ENCODE measurements at places on chromosomes 11 and 22.

- DNase-seq = no peak
Observed at GRCh38 chr11:74015919-74016684, 7.2 kb upstream of the UCP3 start.

DNA sequence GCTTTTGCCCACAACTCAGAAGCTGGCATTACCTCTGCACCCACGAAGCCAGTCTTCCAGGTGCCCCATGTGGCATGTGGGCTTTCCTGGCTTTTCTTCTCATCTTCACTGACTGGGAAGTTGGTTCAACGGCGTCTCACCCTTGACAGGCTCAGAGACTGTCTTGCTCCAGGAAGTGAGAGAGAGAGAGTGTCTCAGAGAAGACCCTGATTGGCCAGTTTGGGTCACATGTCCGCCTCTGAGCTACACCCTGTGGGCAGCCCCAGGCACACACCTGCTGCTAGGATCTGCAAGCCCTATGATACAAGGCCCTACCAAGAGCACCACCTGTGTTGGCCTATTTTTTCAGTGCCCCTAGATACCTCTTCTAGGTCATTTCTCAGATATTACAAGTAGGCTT, 39.0 kb downstream of the RTL6 start:
- DNase-seq = no peak

DNA sequence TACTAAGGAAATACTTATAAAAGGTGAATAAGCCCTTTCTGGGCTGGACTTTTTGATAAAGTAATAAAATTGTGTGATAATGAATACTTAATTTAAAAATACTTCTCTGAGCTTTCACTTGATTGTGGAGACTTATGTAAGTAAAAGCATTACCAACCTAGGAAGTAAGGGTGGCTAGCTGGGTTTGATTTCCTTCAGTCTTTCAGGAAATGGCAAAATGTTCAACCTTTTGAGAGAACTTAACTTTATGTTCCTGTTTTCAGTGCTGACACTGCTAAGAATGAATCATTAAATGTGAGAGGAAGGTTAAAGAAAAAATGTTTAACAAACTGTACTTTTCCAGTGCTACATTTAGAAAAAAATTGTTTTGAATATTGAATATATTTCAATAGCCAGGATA, 900.3 kb downstream of the METTL15 start:
- no peak for DNase-seq

DNA sequence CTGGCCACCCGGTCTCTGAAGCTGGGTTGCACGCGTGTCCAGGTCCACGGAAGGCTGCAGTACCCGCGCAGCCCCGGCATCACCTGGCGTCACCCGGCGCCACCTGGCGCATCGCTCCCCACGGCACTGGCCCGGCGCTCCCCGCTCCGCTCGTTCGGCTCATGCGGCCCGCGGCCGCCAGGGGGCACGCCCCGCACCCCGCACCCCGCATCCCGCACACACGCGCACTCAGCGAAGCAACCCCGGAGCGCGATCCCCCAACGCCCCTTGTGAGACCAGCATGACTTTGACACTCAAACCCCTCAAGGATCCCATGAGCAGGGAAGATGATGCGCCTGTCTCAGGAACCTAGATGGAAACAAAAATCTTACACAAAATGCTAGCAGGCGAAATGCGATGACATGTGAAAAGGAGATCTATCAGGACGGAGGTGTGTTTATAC, 11.9 kb downstream of the B3GNT6 start:
- no peak for DNase-seq

DNA sequence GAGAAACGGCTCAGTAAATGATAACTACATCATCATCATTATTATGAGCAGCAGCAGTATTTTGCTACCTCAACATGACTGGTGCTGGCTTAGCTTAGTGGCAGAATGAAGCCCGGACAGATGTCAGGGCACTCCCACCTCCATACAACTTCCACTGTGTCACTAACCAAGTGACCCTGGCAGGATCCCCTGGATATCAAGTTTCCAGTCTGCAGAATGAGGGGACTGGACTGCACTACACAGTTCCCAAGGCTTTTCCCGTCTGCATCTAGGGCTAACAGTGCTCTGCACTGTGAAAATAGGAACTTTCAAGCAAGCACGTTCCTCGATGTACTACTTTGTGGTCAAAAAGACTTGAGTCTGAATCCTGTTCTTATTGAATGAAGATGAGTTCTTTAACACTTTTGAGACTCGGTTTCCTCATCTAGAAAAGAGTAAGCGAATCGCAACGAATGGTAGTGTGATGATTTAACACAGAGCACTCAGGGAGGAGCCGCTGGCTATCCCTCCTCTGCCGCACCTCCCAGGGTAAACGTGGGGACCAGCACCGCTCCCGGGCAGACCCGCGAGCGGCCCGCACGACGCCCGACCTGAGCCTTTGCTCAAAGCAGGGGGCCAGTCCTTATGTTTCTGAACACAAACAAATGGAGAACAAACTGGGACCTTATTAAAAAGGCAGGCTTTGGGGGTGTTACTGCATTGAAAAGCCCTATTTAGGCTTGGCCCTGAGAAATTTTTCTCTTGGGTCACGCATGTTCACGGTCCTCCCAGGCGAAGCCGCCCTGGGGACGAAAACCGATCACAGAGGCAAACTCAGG, 910 bp downstream of the CLTCL1 start:
- DNase-seq = no peak

- no peak for DNase-seq
Observed at GRCh38 chr11:119025978-119026766, 4.5 kb downstream of the SLC37A4 start.

- DNase-seq = no peak
Observed at GRCh38 chr22:30287648-30288418, 1.5 kb downstream of the CASTOR1 start.

DNA sequence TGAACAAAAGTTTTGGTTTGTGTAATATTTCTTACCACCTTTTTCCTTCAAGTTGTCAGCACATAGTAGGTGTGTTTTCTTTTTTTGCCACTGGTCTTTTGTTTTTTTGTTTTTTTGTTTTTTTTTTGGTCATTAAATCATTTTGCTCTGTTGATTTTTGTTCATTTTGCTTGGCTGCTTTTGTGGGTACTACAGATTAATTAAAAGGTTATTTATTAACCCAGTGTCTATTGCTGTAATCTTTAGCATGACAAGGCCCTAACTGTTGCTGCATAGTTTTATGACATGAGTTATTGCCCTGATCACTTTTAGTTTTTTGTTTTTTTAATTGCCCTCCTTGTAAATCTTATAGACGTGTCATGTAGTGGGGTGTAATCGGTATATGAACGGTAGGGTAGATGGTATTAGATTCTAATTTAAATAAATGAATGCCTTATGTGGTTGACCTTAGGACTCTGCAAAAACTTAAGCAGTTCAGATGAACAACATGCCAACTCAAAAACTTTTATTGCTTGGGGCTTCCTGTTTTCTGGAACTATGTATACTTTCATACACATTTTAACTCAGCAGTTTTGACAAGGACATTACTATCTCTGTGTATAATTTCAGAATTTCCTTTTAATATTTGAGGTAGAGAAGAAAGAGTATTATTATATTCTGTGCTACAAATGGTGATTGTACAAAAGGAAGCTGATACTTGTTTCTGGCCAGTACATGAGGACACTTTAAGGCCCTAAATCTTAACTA, 7.9 kb downstream of the EWSR1 start:
- no peak for DNase-seq

Data from non-pigmented ciliary epithelial cell (primary cell).